T-helper 1 cell (primary cell): ENCODE measurements at places on chromosomes 12 and 14.

- DNase-seq: no peak
Measured at GRCh38 chr14:23513005-23513817, 38.4 kb downstream of the ZFHX2 start.

- no peak for DNase-seq
Measured at GRCh38 chr12:88450136-88450535, 130.1 kb downstream of the KITLG start.

- no peak for DNase-seq
Measured at GRCh38 chr14:66140213-66140918, 345.8 kb upstream of the CCDC196 start.

- no peak for DNase-seq
Measured at GRCh38 chr14:98234208-98234607, 1037.8 kb downstream of the BCL11B start.

- no peak for DNase-seq
Measured at GRCh38 chr14:50452296-50452695, 55.6 kb upstream of the CDKL1 start.

DNA sequence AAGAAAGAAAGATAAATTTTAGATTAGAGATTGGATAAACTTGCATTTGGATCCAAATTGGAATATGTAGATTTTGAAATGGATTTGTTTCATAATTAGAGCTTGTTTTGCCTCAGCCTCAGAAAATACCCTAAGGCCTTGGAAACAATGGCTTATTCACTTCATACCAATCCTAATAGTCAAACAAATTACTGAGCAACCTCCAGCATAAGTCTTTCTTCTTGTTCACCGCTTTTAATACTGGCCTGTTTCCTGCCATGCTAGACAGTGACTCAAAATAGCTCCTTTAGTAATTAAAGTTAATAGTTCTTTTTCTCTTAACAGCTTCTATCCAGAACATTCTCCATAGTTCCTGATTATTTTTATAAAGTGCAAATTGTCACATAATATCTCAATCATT is 110.9 kb upstream of the DNM1L start:
- no peak for DNase-seq

DNA sequence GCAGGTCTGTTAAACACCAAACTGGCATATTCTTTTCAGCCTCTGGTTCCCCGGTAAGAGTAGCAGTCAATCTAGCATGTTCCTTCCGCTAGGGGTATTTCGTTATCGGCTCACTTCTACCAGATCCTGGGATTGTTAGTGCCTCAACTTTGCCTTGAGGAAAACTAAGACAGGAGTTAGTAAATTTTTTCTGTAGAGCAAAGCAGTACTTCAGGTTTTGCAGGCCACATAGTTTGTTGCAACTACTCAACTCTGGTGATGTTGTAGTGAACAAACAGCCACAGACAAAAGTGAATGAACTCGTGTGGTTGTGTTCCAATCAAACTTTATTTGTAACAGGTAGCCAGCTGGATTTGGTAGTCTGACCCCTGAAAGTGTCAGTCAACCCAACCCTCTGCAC is 6.3 kb upstream of the CDH24 start:
- no peak for DNase-seq

GRCh38 chr12:94948232-94948810 is 55.2 kb downstream of the NDUFA12 start:
- no peak for DNase-seq

DNA sequence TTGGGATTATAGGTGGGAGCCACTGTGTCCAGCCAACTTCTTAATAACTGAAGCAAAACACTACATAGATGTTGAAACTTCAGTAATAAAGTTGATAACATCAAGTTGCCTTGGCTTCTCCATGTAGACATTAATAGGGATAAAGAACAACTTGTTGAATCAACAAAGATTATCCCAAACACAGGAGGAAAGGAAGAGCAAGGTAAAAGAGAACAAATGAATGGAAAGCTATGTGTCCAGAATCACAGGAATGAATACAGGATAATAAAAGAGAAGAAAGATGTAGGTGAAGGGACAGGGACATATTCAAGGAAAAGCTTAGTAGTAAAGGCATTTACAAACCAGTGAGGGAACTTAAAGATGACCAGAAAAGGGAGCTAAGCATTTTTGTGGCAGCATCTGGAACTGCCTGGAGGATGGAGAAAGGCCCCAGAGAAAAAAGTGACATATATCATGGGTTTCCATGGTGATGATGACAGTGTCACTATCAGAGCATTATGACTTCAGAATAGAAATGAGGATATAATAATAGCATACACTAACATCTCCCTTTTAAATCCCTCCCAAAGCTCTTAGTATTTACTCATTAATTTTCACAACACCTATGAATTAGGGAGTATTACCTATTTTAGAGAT is 24.0 kb upstream of the MDM1 start:
- DNase-seq: no peak

DNA sequence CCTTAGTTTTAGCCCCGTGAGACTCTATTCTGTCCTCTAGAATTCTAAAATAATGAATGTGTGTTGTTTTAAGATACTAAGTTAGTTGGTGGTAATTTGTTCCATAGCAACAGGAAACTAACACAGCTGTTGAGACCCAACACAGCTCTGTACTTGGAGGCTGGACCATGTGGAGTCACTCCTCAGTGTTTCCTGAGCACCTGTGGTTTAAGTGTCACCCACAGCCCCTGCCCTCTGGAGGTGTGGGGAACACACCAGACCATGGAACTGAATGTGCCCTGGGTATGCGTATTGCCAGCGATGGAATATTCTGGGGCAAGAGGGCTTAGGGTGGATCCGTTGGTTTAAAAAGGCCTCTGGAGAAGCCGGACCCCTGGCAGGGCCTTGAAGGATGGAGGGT is 16.6 kb upstream of the GPR68 start:
- no peak for DNase-seq

- DNase-seq: no peak
Measured at GRCh38 chr12:18864900-18865561, 127.1 kb downstream of the CAPZA3 start.

- no peak for DNase-seq
Measured at GRCh38 chr14:61042220-61042619, 61.2 kb downstream of the SLC38A6 start.

DNA sequence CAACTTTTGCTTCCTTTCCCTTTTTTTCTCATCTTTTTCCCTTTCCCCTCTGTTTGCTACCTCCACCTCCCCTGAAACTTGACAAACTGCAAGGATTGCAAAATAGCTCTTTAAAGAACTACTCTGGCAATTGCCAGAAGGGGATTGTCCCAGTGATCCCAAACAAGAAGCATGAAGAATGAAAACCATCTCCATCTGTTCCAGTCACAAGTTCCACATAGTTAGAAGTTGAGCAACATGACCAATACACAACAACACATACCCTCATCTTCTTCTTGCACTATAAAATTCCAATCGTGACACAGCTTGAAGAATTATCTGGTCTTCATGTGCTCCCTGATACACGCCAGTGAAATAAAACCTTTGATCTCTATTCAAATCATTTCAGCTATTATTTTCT is 93.7 kb upstream of the USP15 start:
- no peak for DNase-seq

GRCh38 chr14:96138241-96138640 is 66.4 kb upstream of the BDKRB2 start:
- DNase-seq: no peak

DNA sequence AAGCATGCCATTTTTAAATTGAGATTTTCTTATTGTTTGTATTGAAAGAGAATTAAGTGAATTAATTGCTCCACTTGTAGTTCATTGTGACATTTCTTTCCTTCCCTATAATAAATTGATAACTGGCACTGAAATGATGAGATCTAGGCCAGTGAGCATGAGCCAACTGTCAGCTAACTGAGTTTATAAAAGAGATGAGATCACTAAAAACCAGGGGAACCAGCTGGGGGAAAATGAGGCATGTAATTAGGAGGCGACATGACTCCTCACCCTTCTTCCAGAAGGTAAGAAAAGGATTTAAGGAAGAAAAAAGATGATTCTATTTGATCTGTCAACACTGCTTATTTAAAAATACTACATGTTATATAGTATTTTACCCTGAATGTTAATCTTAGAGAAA is 104.5 kb upstream of the DNM1L start:
- DNase-seq: no peak

- DNase-seq: no peak
Measured at GRCh38 chr12:27610374-27610773, 85.9 kb upstream of the REP15 start.

- DNase-seq: no peak
Measured at GRCh38 chr14:61802010-61802568, 39.9 kb downstream of the SNAPC1 start.

- no peak for DNase-seq
Measured at GRCh38 chr12:49487605-49488004, 51.2 kb upstream of the KCNH3 start.

DNA sequence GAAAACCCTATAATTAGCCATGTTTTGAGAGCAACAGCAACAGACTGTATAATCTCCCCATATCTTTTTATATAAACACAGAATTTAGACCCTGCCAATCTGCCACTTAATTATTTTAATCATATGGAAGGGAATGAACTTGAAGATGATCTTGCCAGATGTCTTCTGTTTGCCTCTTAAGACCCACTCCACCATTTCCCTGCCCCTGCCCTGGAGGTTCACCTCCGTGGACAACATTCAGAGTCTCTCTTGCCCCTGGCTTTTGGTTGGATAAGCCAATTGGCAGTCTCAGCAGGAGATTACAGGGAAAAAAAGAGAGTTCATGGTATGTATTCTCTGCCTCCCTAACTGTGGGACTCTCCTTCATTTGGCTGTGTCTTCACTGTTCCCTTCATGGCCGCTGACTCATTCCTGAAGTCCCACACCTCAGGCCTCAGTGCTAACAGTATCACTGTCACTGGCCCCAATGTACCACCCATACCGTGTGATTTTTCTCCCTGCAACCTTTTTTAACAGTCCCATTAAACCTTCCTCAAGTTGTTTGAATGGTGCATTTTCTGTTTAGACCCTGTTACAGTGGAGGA is 184.8 kb downstream of the PIK3C2G start:
- no peak for DNase-seq

DNA sequence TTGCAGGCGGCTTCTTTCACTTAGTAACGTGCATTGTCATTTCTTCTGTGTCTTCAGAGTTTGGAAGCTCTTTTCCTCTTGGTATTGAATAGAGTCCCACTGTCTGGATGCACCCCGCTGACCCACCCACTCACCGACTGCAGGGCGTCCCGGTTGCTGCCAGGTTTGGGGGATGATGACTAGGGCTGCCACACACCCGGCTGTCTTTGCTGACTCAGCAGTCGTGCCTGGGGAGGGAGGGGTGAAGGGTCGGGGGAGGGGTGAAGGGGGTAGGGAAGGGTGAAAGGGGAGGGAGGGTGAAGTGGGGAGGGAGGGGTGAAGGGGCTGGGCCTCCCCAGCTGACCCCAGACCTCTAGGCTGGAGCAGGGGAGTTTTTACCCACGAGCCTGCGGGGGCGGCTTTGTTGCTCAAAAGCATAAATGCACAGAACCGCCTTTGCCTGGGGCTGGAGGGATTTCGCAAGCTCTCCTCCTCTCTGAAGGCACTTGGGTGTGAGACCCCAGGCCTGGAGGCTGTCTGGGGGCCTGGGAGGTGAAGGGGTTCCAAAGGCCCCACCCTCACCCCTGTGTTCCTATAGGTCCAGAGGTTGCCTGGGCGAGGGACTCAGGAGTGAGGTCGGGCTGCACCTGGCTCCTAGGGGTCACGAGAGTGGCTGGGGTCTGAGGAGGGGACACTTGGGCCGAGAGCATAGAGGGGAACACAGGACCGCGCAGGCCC is 31.3 kb upstream of the ULK1 start:
- no peak for DNase-seq

- DNase-seq: no peak
Measured at GRCh38 chr12:110917467-110917866, 2.9 kb downstream of the MYL2 start.

GRCh38 chr12:71007020-71007419 is 86.5 kb upstream of the PTPRR start:
- DNase-seq: no peak

DNA sequence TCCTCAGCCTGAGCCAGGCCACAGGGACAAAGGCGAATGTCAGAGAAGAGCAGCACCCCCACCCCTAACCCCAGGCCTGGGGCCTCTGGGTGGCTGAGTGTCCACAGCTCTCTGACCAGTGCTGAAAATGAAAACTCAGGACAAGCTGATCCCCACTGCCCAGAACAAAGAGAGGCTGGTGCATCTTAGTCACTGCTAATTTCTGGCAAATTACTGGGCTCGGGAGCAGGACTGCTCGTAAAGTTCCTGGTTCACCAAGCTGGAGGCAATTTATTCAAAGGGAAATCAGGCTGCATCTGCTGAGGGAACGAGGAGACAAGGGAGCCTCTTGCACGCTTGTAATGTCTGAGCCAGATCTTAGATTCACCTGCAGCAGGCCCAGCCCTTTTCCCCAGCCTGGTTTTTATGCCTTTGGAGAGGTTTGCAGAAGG is 43.2 kb downstream of the CALM1 start:
- DNase-seq: no peak

- no peak for DNase-seq
Measured at GRCh38 chr12:12718381-12718759, 1.2 kb downstream of the CDKN1B start.

DNA sequence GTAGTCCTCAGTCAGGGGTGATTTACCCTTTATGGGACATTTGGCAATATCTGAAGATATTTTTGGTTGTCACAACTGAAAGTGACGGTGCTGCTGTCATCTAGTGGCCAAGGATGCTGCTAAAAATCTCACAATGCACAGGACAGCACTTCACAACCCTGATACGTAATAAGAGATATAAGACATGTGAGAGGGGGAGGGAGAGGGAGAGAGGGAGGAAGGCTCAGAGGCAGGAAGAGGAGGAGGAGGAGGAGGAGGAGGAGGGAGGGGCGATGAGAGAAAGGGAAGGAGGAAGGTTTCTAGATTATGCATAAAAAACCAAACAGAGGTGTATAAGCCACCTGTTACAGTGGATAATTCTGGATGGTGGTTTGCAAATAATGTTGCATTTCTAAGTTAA is 14.3 kb downstream of the MYL2 start:
- no peak for DNase-seq

DNA sequence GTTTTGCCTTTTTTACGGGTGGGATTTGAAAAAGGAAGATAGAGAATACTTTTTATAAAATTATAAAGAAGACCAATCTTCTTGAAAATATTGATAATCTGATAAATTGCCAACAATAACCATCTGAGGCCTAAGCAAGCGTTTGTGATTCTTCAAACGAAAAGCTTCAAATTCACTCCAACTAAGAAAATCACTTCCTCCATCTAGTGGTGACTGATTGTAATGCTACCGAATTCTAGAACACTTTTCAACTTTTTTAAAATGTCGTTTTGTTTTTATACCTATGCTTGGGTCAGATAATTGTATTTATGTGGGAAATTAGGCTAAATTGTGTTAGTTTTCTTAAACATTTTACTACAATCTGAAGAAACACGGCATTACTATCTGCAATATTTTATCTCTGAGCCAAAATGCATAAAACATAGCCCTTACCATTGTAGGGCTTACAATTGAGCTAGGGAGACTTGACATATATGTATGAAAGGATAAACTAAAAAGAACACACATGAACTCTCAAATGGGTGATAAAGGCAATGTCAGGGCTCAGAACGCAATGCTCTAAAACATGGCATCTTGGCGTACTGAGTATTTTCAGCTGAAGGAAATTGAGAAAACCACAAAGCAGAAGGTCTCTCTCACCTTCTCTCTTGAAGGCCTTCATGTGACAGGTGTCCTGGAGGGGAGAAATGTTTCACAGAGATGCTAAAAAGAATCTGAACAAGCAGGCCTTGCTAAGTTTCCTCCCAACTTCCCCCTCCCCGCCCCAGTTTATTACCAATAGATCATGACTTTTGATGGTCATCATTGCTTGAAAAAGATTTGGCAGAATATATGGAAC is 36.8 kb upstream of the G2E3 start:
- no peak for DNase-seq

GRCh38 chr12:119668324-119668841 is 450 bp downstream of the PRKAB1 start:
- no peak for DNase-seq
